ENCODE measurements at places on chromosomes 1 and 21.

- no peak for DNase-seq
Observed at GRCh38 chr21:44926331-44927101, 5.8 kb upstream of the ITGB2 start.

GRCh38 chr1:233209481-233209880 is 86.0 kb downstream of the PCNX2 start:
- DNase-seq, result no peak

DNA sequence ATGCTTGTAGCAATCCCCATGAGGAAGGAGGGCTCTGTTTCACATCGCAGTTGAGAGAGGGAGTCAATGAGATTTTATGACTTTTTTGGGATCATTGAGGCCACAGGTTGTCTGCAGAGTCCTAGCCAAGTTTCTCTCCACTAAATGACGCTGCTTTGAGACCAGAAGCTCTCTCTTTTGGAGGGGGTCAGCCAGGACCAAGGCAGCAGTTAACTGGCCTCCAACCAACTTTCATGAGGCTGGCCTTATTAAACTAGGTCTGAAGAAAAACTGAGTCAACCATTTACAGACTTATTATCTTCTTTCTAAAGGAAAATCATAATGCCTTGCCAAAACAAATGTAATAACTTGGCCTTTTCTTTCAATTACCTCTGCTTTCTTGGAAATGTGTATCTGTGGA is 8.6 kb downstream of the WLS start:
- DNase-seq, result no peak

GRCh38 chr1:54774820-54775498 is 10.6 kb upstream of the PARS2 start:
- DNase-seq, result no peak

DNA sequence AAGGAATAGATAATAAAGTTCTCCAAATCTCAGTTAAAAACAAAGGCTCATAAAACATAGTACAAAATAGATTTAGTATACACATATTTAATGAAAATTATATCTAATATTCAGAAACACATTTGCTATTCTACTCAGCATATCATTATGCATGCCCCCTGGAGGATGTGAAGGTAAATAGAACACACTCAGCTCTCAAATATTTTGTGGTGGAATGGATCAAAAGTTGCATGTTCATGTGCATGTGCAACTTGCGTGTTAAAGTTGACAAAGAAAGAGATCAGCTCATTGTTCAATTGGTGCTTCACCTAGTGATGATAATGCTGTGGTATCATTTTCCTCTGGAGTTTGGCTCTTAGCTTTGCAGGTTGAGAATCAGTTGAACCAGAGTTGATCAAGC is 4.9 kb upstream of the ZNF644 start:
- DNase-seq, result no peak

GRCh38 chr21:43287111-43287760 is 118.4 kb downstream of the CRYAA start:
- no peak for DNase-seq

DNA sequence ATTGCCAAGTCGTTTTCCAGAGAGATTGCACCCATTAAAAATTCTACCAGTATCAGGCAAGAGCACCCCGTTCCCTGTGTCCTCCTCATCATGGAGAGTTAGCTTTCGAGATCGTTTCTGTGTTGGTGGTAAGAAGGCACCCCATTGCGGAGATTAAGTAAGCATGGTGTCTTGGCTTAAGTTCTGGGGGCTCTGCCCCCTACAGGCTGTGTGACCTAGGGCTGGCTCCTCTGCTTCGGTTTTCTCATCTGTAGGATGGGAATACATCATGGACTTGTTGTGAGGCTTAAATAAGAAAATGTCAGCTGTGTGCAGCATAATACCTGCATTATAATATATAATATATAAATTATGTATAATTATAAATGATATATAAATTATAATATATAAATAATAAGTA is 36.8 kb upstream of the TENT5C start:
- no peak for DNase-seq

GRCh38 chr1:42324398-42325013 is 10.5 kb downstream of the FOXJ3 start:
- DNase-seq, result no peak

- no peak for DNase-seq
Observed at GRCh38 chr1:51515982-51516648, 3.0 kb downstream of the EPS15 start.

- no peak for DNase-seq
Observed at GRCh38 chr1:107467286-107467685, 326.4 kb downstream of the NTNG1 start.

Measured in T47D (cell line).